Esophagus squamous epithelium (tissue), 5 donors: ENCODE measurements at places on chromosomes 2 and 18. TPM values are rescaled to one million over a fixed set of nuclear protein-coding genes. Genes with fewer than 3 reads are reported as not detected.

- no peaks in the 10 kb centered on the region for H3K27me3 ChIP-seq
- no peak for DNase-seq
- no peak overlapping the region for H3K27ac ChIP-seq
- H3K4me3 ChIP-seq = no peak overlapping the region
Measured at GRCh38 chr2:215421859-215422461, 13.9 kb downstream of the FN1 start.

DNA sequence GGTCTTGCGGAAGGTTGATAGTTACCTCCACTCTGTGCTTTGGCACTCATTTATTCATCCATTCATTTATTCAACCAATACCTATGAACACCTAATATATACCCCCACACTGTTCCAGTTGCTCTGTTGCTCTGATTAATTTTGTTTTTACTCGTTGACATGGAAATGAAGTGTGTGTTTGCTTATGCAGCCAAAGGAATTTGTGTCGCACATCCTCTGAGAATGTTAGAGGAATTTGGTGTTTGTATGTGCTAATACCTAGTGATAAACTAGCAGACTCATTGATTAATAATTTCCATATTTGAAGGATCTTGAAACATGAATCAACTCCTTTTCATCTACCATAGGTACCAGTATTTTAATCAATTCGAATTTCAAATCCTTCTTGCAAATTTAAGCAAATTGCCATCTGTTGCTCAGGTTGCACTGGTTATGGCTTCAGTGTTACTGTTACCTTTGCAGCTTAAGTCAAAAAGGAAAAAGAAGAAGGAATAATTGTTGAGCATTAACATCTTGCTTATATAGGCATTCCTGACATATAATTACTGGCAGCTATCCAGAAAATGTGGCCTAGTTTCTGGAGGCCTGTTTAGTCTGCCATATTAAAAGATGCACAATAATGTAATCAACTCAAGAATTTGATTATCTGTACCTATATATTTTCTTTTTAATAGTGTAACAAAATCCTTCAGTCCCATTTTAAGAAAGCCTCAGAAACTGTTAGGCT is 25.7 kb upstream of the CRIM1 start:
- no peaks in the 10 kb centered on the region for H3K27me3 ChIP-seq
- no peaks in the 10 kb centered on the region for H3K36me3 ChIP-seq
- peaks cover 6% of the 10 kb centered on the region for H3K4me1 ChIP-seq
- no peak overlapping the region for H3K27ac ChIP-seq
- no peak for DNase-seq

GRCh38 chr18:6311456-6312215 is 103.1 kb downstream of the L3MBTL4 start:
- H3K27me3 ChIP-seq = no peaks in the 10 kb centered on the region
- peaks cover 30% of the 10 kb centered on the region for H3K36me3 ChIP-seq

GRCh38 chr2:111522231-111522768 is 361.7 kb downstream of the ANAPC1 start:
- no peaks in the 10 kb centered on the region for H3K4me1 ChIP-seq
- DNase-seq = no peak
- no peak overlapping the region for H3K27ac ChIP-seq
- H3K27me3 ChIP-seq = no peaks in the 10 kb centered on the region

- H3K4me1 ChIP-seq = no peaks in the 10 kb centered on the region
- H3K27me3 ChIP-seq = no peaks in the 10 kb centered on the region
- H3K27ac ChIP-seq = no peak overlapping the region
- no peaks in the 10 kb centered on the region for H3K36me3 ChIP-seq
- DNase-seq = no peak
- H3K4me3 ChIP-seq = no peak overlapping the region
Measured at GRCh38 chr18:13279181-13280069, 60.9 kb downstream of the LDLRAD4 start.

- no peaks in the 10 kb centered on the region for H3K4me1 ChIP-seq
- no peak overlapping the region for H3K4me3 ChIP-seq
- no peak for DNase-seq
- no peaks in the 10 kb centered on the region for H3K27me3 ChIP-seq
- no peak overlapping the region for H3K27ac ChIP-seq
- no peaks in the 10 kb centered on the region for H3K36me3 ChIP-seq
Measured at GRCh38 chr2:137228566-137228965, 463.2 kb downstream of the THSD7B start.

GRCh38 chr2:12267042-12267441 is 449.7 kb upstream of the TRIB2 start:
- peaks cover 7% of the 10 kb centered on the region for H3K4me1 ChIP-seq
- DNase-seq = no peak
- no peaks in the 10 kb centered on the region for H3K36me3 ChIP-seq
- no peaks in the 10 kb centered on the region for H3K27me3 ChIP-seq
- H3K27ac ChIP-seq = no peak overlapping the region

DNA sequence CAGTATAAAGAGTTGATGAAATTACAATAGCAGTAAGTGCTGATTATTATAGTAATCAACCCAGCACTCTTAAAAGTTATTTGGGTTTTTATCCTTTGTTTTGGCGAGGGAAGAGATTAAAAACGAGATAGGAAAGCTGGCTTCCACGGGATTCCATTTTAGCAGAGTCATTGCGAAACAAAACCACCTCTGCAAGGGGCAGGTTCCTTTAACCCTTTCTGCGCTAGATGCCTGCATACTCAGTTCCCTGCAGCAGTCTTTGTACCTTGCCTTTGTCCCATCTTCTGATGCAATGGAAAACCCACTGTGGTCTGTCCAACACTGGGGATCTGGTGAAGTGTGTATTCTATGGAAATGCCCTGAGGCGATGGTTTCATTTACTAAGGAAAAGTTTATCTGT is 2.7 kb downstream of the YPEL5 start:
- H3K36me3 ChIP-seq = peaks cover 56% of the 10 kb centered on the region
- peaks cover 58% of the 10 kb centered on the region for H3K4me1 ChIP-seq
- no peaks in the 10 kb centered on the region for H3K27me3 ChIP-seq
- no peak for DNase-seq

DNA sequence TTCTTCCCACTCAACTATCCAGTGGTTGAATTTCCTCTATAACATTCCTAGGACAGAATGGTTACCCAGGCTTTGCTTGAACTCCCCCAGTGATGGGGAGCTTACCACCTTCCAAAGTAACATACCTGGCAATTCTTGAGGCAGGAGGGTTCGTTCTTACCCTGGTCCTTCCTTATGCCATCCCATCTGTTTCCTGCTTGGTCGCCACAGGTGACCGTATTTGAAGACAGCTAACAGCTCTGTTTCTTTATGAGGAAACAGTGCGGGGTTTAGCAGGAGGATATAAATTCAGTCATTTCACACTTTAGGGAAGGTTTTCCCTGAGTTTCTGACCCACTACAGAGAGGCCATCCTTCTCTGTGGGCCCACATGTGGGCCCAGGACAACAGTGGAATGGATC is 42.6 kb downstream of the FOSL2 start:
- H3K36me3 ChIP-seq = no peaks in the 10 kb centered on the region
- DNase-seq = no peak
- peak overlapping the region; percentile 80 for H3K27ac ChIP-seq
- H3K4me1 ChIP-seq = peaks cover 31% of the 10 kb centered on the region
- H3K27me3 ChIP-seq = no peaks in the 10 kb centered on the region

- no peaks in the 10 kb centered on the region for H3K27me3 ChIP-seq
- H3K4me3 ChIP-seq = no peak overlapping the region
- H3K36me3 ChIP-seq = no peaks in the 10 kb centered on the region
- no peak for DNase-seq
- H3K4me1 ChIP-seq = peaks cover 5% of the 10 kb centered on the region
- H3K27ac ChIP-seq = no peak overlapping the region
Measured at GRCh38 chr2:40455661-40456060, 3.8 kb upstream of the SLC8A1 start.

DNA sequence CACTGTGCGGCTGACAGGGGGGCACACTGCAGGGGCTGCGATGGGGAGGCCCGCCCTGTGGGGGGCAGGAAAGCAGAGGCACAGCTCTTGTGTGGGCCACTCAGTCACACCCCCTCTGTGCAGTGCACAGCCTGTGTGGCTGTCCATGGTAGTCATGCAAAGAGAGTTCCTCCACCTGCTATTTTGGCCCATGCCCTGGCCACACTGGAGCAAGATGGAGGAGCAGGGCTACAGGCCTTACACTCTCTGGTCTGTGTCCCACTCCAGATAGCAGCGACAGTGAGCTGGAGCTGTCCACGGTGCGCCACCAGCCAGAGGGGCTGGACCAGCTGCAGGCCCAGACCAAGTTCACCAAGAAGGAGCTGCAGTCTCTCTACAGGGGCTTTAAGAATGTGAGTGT is 28.5 kb upstream of the FAHD2A start:
- DNase-seq = no peak
- H3K27me3 ChIP-seq = no peaks in the 10 kb centered on the region
- no peak overlapping the region for H3K4me3 ChIP-seq
- no peaks in the 10 kb centered on the region for H3K36me3 ChIP-seq

GRCh38 chr2:153487448-153487847 is 8.9 kb upstream of the RPRM start:
- H3K4me1 ChIP-seq = peaks cover 19% of the 10 kb centered on the region
- H3K27ac ChIP-seq = no peak overlapping the region
- no peaks in the 10 kb centered on the region for H3K27me3 ChIP-seq
- DNase-seq = no peak
- no peak overlapping the region for H3K4me3 ChIP-seq
- H3K36me3 ChIP-seq = no peaks in the 10 kb centered on the region

DNA sequence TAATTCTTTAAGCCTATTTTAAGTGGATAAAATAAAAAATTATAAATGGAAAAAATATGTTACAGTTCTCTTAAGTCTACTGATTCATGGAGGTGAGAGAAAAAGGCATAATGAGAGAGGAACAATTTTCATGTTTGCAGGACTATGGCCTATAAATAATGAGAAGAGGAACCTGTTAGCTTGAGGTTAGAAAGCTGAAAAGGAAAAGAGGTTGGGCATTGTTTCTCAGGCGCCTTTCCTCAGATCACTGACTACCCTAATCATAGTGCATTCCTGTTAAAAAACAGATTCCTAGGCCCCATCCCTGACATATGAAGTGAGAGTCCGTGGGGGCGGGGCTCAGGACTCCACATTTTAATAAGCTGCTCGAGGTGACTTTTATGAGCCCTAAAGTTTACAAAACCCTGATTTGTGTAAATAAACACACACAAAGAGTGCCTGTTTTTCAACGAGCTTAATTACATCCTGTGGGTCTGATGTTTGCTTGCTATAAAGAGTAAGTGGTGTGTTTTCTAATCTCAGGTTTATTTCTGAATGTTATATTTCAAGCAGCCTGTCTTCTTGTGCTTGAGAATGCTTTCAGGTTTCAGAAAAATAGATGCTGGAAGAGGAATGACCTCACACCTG is 335.5 kb downstream of the CLIP4 start:
- no peaks in the 10 kb centered on the region for H3K4me1 ChIP-seq
- no peaks in the 10 kb centered on the region for H3K36me3 ChIP-seq
- no peaks in the 10 kb centered on the region for H3K27me3 ChIP-seq
- no peak for DNase-seq

- H3K27ac ChIP-seq = no peak overlapping the region
- no peak for DNase-seq
- H3K36me3 ChIP-seq = no peaks in the 10 kb centered on the region
- H3K4me1 ChIP-seq = no peaks in the 10 kb centered on the region
- no peaks in the 10 kb centered on the region for H3K27me3 ChIP-seq
Measured at GRCh38 chr2:182186132-182186735, 200.6 kb downstream of the PPP1R1C start.

DNA sequence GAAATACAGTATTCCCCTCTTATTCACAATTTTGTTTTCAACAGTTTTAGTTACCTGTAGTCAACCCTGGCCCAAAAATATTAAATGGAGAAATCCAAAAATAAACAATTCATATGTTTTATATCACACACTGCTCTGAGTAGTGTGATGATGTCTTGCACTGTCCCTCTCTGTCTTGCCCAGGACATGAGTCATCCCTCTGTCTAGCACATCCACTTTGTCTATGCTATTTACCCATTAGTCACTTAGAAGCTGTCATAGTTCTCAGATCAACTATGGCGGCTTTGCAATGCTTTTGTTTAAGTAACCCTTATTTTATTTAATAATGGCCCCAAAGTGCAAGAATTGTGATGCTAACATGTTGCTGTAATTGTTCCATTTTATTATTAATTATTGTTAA is 380.6 kb upstream of the REG3G start:
- H3K27ac ChIP-seq = no peak overlapping the region
- H3K36me3 ChIP-seq = no peaks in the 10 kb centered on the region
- H3K27me3 ChIP-seq = no peaks in the 10 kb centered on the region
- H3K4me1 ChIP-seq = no peaks in the 10 kb centered on the region
- DNase-seq = no peak
- H3K4me3 ChIP-seq = no peak overlapping the region

DNA sequence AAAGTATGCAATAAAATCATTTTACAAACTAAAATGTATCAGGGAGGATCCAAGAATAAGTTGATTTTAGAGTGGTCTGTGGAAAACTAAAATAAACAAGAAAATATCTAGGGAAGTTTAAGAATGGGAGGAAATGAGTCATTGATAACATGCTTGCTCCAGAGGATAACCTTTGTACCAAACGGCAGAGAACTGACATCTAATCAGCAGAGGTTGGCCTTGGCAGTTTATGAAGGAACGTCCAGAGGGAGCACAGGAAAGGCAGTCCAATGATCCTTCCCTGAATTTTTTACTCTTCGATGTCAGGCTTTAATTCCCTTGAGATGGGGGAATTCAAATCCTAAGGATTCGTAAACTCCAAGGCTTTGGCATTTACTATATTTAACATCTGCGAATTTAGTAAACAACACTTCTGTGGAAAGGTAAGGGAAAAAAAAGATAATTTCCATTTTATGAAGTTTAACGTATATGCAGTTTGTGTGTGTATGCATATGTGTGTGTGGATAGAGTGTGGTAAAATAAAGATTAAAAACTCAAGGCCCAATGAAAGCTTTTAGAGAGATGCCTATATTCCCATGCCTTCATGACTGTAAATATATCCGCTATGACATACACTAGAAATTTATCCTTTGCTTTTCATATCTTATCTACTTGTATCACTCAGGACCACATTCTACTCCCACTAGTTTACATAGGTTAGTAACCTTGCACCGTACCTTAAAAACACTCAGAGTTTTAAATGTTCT is 8.7 kb upstream of the INPP1 start:
- no peak for DNase-seq
- no peaks in the 10 kb centered on the region for H3K36me3 ChIP-seq
- peak overlapping the region; percentile 37 for H3K27ac ChIP-seq
- no peak overlapping the region for H3K4me3 ChIP-seq
- no peaks in the 10 kb centered on the region for H3K4me1 ChIP-seq

Gene RAB11FIP5
- total RNA-seq = 15.9 TPM

Gene SNTG2
- not detected for total RNA-seq

Gene NPPC
- total RNA-seq = 11.2 TPM

Gene KLHL29
- 7.0 TPM for total RNA-seq

Gene GREB1L
- total RNA-seq = 0.95 TPM

Gene CFC1
- total RNA-seq = not detected

Gene OSBPL6
- total RNA-seq = 2.9 TPM
